ENCODE measurements at places on chromosomes 12 and 14.
A peak's percentile ranks its signal among the peaks of the same experiment; 100 is the strongest.

GRCh38 chr14:103695296-103696069, 19.8 kb downstream of the XRCC3 start:
- DNase-seq = no peak

- DNase-seq = no peak
These were observed 31.9 kb upstream of the IFNG-AS1 start for GRCh38 chr12:67957383-67957782.

GRCh38 chr14:38185671-38186070, 22.0 kb upstream of the SSTR1 start:
- DNase-seq = no peak

GRCh38 chr14:102931580-102932285, 9.3 kb downstream of the AMN start:
- DNase-seq = no peak

DNA sequence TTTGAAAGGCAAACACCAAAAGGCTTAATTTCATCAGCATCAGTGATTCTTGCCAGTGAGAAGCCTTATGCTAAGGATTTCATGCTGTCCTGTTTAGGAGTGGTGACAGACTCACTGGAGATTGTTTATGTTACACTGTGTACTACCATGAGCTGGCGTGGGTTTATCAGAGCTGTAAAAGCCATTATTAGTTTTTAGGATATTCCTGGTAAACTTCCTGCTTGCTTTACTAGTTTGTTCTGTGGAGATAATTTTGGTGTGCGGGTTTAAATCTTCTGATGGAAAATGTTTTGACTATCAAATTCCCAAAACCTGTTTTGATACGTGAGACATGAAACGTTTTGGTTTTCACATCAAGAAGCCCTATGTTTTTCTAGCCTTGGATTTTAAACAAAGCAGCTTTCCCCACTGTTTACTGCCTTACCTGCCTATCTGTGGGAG, 15.2 kb downstream of the PPFIBP1 start:
- no peak for DNase-seq

DNA sequence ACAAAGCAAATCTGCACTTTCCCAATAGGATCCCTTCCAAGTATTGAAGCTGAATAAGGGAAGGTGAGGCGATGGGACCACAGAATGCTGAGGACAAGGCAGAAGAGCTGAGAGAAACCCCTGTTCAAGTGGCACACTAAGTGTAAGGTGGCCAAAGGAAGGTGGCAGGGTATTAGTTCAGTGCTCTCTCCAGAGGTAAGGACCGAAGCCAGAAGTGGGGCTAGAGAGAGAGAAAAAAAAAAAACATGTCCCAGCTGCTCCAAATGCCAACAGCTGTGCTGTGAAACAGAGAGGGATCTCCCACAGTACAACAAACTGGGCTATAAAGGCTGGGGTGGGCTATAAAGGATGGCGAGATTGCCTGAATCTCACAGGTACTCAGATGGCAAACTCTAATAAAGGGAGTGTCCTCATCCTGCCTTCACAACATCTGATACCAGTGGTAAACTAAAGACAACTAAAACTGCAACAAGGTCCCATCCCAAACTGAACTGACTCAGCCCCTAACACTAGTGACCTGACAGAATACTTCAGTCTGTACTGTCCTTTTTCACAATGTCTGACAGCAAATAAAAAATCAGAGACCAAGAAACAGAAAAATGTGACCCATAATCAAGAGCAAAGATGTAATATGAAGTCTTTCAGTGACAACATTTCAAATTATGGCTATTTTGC, 47.9 kb downstream of the CDK17 start:
- no peak for DNase-seq

- DNase-seq = no peak
These were observed 157.3 kb downstream of the DIO2 start for GRCh38 chr14:80054020-80054419.

DNA sequence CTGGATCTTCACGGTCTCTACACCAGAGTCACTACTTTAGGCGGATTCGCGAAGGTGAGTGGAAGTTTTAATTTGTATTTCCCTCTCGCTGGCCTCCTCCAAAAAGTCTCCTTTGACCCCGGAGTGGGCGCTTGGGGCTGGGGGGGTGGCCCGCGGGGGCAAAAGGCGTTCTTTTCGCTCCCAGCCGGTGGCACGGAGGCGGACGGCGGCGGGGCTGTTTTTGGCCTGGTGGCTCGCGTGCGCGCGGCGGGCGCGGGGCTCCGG, 510 bp downstream of the ARID2 start:
- no peak for DNase-seq

- no peak for DNase-seq
These were observed 25.3 kb upstream of the CRY1 start for GRCh38 chr12:107118624-107119023.

DNA sequence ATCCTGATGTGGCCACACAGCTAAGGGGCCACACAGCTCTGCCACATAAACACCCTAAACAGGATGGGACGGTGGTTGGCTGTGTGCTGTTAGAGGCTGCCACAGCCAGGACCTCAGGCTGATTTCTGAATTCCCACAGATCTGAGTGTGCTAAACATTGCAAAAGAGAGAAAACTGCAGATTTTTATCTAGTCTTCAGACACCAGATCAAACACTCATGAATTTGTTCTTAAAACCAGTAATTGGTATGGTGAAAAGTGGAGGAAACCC, 190.7 kb downstream of the MON2 start:
- no peak for DNase-seq

GRCh38 chr12:96985515-96986362, 78.7 kb downstream of the NEDD1 start:
- peak; percentile 41 for DNase-seq

DNA sequence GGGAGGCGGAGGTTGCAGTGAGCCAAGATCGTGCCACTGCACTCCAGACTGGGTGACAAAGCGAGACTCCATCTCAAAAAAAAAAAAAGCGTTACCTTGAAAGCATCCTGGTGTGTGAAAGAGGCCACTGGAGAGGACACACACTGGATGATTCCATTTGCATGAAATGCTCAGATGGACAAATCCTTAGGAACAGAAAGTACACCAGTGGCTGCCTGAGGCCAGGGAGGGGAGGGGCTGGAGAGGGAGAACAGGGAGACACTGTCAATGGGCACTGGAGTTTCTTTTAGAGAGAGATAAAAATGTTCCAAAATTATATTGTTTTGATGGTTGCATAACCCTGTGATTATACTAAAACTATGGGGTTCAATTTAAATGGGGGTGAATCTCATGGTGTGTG, 19.7 kb downstream of the TESC start:
- DNase-seq = no peak

GRCh38 chr14:79658769-79659168, 552.5 kb downstream of the DIO2 start:
- no peak for DNase-seq

GRCh38 chr14:81402123-81402495, 2.0 kb upstream of the STON2 start:
- DNase-seq = peak; percentile 47

DNA sequence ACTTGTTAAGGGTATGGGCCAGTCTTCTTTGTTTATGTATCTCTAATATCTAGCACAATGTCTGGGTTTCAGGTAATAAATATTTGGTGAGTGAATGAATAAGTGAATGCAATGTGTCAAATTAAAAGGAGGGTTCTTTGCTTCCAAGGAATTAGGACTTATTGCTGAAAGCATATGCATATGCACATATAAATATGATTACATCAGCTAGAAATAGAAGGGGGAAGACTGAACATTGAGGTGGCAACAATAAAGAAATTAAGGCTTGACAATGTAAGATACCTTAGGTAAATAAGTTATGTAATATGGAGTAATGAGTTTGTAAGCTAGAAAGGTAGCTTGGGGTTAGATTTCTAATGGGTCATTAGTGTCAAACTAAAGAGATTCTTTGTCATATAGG, 37.7 kb downstream of the KCNMB4 start:
- DNase-seq = no peak

DNA sequence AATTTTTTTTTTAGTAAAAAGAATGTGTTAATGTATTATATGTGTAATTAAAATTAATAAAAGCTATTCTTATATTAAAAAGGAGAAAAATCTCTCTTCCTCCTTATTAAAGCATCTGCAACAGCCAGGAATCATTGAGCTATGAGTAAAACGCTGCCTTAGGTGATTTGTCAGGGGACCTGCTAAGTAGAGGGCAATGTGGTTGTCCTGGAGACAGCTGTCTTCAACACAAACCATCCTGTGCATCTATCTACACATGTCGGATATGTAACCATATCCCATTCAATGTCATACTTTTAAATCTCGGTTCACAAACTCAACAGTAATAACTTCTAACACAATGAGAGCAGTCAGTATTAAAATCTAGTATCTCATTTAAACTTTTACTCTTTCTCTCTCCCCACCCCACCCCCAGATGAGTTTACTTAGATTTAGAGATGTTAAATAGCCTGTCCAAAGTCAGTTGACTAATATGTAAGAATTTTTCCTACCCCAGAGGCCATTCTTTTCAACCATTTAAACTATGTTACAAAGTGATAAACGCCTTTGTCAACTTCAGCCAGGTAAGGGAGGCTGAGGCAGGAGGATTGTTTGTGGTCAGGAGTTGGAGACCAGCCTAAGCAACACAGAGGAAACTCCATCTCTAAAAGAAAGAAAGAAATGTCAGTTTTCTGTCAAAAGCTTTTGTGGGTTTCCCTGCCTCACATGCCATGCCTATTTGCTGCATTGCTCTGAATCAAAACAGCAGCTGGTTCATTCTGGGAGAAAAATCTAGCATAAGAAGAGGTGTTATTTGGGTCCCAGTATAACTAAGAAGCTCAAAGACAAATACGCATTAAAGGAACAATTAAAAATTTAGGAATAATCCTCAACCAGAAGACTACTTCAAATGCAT, 413.7 kb upstream of the CCDC196 start:
- DNase-seq = no peak

DNA sequence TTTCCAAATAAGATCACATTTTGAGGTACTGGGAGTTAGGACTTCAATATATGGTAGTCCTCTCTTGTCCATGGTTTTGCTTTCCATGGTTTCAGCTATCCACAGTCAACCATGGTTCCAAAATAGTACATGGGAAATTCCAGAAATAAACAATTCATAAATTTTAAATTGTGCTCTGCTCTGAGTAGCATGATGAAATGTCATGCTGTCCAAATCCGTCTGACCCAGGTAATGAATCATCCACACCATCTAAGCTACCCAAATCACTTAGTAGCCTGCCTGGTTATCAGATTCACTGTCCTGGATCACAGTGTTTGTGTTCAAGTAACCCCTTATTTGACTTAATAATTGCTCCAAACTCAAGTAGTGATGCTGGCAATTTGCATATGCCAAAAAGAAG, 197.9 kb downstream of the TMTC3 start:
- DNase-seq = no peak

GRCh38 chr14:74756326-74756725, 6.8 kb upstream of the YLPM1 start:
- no peak for DNase-seq

DNA sequence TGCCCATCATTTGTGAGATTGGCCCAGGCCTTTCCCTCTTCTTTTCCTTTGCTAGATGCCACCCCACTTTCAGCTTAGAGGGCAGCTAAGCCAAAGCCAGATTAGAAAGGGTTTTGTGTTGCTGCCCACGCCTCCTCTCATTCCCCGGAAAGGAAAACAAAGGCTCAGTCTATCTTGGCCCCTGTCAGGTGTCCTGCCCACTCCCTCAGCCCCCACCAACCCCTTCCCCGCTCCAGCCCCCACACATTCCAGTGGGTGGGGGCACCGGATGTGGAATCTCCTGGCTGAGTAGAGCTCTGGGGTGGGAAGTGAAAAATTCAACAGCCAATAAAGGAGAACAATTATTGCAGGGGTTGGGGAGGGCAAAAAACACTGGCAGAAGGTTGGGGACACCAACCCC, 2.2 kb downstream of the BLOC1S1 start:
- DNase-seq = no peak

DNA sequence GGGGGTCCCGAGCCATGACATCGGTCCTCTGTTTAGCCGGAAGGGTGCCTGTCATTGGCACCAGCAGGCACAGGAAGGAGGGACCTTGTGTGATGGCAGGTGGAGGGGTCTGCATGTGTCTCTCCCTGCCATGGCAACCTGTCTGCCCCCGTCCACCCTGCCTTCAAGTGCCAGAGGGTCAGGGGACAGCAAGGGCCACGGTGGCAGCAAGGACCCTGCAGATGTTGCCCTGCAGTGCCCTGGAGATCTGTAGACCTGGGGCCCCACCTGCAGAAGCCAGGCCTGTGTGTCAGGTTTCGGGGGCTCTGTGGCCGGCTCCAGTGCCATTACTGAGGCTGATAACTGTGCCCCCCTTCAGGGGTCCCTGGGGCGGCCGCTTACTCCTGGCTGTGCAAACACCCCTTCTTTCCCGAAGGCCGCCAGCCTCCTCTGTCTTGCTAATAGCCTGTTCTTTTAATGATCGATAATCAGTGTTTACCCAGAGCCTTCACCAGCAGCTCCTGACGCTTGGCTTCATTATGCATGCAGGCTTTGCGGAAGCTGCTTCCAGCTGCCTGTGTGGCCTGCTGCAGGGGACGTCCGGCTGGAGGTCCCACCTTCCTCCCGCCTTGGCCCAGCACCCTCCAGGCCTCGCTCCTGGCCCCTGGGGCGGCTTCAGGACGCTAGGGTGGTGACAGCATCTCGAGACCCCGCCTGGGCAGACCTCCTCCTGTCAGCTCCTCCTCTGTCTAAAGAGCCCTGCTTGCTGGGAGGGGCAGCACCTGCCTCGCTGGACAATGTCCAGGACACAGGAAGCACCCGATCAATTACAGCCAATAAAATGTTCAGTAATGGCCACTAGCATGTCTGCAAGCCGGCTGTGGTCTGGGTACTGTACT, 153.0 kb downstream of the KIF26A start:
- DNase-seq = no peak

DNA sequence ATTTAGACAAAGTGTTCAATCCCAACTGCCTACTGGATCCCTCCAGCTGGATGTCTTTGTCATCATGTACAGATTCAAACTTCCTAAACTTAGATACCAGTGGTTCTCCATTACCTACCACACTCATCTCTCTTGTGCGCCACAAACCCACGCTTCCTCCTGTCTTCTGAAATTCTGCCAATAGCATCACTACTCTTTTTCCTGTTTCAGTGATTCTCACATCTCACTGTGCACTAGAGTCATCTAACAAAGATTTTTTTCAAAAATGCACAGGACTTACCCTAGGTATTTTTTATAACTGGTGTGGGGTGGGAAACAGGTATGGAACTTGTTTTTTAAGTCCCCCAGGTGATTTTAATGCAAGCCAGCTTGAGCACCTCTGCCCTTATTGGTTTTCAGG, 5.9 kb downstream of the PSMB5 start:
- DNase-seq = peak; percentile 26

GRCh38 chr12:96751626-96752025, 155.4 kb upstream of the NEDD1 start:
- DNase-seq = no peak

DNA sequence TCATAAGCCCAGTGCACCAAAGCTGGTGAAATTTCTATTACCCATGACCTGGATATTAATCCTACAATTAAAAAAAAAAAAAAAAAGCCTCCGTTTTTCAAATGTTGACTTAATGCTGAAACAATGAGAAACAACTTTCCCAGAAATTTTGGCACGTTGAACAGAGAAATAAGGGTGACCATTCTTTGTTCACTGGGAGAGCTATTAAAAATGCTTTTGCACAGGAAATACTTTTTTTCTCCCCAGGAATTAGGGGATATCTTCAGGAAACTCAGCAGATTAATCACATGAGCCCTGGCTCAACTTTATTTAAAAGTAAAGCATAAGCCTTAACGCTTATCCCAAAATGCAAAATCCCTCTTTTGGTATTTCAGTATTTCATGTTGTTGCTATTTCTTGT, 54.8 kb upstream of the FLRT2 start:
- no peak for DNase-seq
